Fibroblast of skin of right quadriceps (primary cell): ENCODE measurements at places on chromosomes 7 and 10.

DNA sequence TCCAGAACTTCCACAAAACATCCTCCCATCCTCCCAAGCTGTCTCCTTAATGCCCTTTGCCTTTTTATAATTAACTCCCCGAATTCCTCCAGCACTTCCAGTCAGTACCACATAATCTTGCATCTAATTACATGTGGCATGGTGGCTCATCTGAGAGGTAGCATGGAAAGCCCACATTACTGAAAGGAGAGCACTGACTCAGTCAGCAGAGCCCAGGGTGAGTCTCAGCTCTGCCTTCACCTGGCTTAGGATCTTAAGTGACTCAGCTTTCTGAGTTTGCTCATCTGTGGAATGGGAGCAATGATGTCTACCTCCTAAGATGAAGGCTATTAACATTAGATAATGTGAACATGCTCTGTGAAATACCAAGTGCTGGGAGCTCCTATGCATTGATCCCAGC, 433.9 kb downstream of the SORCS3 start:
- DNase-seq = peak; percentile 6

GRCh38 chr7:155543011-155543876, 3.1 kb downstream of the CNPY1 start:
- DNase-seq = peak; percentile 7

GRCh38 chr10:113322843-113323242, 230.0 kb upstream of the HABP2 start:
- no peak for DNase-seq

GRCh38 chr10:126598009-126598408, 72.5 kb downstream of the C10orf90 start:
- peak; percentile 38 for DNase-seq

- DNase-seq = no peak
These were observed 110.6 kb downstream of the PTPN20 start for GRCh38 chr10:47021850-47022249.

DNA sequence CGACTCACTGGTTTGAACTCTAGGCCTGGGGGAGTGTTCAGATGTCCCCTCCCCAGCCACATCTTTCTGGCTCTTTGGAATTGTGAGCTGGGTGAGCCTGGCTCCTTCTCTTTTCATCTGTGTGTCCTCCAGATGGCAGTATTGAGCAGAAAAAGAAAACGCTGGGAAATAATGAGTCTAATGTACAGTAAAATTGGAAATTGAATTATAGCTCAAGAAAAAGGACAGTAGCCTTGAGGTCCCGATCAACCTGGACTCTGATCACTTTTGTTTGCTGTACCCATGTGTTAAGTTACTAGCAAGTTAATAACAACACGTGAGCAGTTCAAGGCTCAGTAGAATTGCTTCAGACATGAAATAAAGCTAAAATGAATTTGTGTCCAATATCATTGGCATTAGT, 77.9 kb downstream of the SNX10 start:
- peak; percentile 55 for DNase-seq

DNA sequence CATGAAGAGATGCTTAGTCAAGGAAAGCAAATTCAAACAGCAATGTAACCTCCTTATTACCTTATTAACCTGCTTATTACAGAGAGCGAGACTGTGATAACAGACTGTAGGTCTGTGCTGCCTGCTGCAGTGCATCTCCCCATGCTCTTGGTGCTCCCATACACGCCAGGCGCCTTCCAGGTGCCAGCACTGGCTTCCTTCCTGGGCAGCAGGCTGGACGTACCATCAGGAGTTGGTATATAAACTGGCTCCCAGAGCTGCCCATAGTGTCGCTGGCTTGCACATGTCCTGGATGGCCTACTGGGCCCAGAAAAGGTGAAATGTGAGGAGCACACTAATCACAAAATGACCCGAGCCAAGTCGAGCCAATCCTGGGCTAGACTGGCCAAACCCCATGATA, 13.5 kb downstream of the ATP6V0E2 start:
- DNase-seq = no peak

DNA sequence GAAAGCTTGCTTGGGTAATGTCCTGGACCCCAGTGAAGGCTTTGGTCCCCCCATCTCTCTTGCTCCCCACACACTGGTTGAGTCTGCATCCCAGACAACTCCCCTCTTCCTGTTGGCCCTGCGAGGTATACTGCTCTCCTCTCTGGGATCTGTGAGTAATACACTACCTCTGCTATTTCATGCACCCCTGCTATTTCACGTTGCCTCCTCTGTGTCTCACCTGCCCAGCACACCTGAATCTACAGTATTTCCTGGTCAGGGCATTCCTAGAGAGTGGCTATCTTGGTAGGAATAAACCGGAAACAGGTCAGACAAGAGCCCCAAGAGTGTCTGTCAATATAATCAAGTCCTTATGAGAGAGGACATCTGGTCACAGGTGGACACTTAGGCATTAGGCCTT, 114.3 kb upstream of the ODAD2 start:
- no peak for DNase-seq

- peak; percentile 69 for DNase-seq
These were observed 123.6 kb downstream of the RNF32 start for GRCh38 chr7:156764016-156764669.

GRCh38 chr7:55533050-55533728, 39.1 kb downstream of the VOPP1 start:
- DNase-seq = peak; percentile 38

GRCh38 chr10:88256013-88256680, 327.0 kb downstream of the RNLS start:
- DNase-seq = no peak

- DNase-seq = peak; percentile 69
These were observed 372 bp upstream of the TMEM130 start for GRCh38 chr7:98870121-98870651.

GRCh38 chr10:61346796-61347413, 106.3 kb downstream of the TMEM26 start:
- peak; percentile 8 for DNase-seq

- peak; percentile 35 for DNase-seq
These were observed 57.1 kb downstream of the PLPP4 start for GRCh38 chr10:120514035-120514620.

DNA sequence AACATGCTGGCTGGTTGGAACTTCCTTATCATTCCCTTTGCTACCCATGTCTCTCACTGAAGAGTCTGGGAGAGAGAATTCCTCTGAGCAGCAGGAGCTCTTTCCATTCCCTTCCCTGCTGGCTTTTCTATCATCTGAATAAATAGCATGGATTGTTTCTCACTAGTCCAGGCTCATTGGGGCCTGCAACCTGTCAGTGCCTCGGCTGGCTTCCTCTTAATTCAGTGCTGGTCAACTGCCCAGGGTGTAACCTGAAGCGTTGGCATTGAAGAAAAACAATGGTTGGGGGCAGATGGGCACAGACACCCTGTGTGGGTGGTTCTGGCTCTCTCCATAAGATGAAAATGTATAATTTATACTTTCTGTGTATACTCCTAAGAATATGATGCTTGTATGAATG, 155.6 kb downstream of the ANLN start:
- DNase-seq = no peak

DNA sequence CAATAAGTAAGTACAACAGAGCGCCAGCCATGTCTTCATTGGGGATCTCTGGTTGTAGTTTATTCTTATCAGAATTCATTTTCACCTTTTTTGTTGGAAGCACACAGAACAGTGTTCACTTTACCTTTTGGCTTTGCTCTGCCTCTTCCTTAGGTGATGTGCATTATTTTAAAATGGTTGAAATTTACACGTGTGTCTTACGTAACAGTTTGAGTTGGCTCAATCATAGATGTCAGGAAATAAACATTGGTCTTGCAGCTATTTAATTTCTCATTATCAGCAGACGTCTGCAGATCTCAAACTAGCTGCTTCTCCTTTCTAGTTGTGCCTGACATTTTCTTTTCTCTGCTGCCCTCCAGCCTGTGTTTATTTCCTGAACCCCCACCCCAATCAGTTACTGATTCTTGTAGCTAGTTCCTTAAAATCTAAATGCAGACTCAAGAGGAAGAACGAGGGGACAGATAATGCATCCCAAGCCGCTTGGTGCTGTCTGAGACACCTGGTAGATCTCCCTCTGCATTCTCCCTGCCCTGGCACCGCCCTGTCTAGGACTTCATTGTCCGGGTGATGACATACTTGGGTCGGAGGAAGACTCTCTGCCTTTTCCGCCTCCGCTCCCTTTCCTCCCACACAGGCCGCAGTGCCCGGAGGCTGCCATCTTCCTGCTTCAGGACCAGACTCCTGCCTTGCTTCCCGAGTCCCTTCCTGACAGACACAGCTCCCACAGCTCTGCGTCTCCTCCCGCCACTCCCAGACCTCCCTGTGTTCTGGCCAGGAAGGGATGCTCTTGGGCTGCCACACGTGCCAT, 108.2 kb downstream of the ANKRD61 start:
- DNase-seq = no peak

- peak; percentile 72 for DNase-seq
These were observed 23.6 kb downstream of the ST8SIA6 start for GRCh38 chr10:17430647-17431355.

- DNase-seq = no peak
These were observed 35.1 kb downstream of the SORBS1 start for GRCh38 chr10:95526044-95526443.

DNA sequence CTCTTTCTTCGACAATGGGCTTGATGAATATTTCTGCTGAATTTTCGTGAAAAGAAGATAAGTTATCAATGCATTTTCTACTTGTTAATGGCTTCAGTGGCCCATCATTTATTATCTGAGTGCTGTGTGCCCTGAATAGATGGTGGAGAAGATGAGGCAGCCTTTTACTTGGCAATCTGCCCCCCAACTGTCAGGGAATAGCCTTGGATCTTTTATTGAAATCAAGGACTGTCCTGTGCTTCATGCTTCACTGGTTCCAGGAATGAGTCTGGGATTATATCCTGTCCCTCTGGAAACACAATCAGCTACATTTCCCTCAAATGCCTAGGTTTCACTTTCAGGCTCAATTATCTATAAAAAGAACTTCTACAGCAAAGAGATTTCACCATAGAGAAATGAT, 75.9 kb upstream of the NXPH1 start:
- no peak for DNase-seq

DNA sequence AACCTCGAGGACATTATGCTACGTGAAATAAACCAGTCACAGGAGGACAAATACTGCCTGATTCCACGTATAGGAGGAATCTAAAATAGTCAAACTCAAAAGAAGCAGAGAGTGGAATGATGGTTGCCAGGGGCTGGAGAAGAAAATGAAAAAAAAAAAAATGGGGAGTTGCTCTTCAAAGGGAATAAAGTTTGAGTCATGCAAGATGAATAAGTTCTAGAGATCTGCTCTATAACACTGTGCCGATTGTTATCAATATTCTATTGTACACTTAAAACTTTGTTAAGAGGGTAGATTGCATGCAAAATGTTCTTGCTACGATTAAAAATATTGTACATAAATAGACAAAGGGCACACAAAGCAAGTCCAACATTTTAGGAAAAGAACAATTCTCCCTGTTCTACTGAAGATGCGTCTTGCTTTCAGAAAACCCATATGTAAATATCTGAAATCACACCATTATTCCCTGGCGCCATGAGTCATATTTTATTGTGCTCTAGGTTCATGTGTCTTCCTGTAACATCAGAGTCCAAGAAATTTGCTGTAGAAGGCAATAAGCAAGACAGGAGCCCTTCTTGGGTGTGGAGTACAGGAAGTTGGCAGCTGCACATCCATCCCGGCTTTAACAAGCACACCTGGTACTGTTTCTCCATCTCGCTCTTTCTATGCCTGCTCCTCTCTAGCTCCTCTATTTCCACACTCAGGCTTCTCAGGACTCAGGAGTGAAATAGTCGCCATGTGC, 145.9 kb downstream of the GFRA1 start:
- DNase-seq = no peak

DNA sequence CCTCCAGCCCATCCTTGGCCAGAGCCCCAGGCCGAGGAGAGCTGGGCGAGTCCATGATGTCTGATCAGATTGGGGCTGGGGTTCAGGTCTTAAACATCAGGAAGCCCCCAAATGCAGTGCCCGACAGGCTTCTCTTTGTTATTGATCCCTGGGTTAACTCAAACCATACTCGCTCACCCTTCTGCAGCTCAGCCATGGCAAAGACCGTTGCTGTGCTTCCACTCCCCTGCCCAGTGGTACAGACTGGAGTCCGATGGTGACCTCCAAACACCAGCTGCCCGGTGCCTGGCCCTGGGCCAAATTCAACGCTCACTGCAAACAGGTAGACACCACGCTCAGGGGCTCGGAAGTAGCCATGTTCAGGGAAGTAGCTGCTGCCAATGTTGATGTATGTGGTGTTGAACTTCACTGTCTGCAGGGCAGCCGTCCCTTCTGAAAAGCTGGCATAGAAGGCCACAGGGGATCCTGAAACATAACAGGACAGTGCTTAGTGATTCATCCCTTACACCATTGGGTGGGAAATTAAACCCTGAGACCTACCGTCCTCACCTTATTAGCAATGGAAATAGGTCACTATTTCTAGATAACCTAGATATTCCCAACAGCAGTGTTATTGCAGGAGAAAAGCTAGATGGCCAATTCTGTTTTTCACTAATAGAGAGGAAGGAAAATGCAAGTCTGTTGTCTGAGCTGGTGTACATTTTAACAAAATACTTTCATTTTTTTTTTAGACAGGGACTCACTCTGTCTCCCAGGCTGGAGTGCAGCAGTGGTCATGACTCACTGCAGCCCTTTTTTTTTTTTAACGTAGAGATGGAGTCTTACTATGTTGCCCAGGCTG, 20.5 kb downstream of the MMRN2 start:
- DNase-seq = peak; percentile 32

GRCh38 chr7:105325216-105325904, 63.4 kb downstream of the SRPK2 start:
- DNase-seq = no peak

DNA sequence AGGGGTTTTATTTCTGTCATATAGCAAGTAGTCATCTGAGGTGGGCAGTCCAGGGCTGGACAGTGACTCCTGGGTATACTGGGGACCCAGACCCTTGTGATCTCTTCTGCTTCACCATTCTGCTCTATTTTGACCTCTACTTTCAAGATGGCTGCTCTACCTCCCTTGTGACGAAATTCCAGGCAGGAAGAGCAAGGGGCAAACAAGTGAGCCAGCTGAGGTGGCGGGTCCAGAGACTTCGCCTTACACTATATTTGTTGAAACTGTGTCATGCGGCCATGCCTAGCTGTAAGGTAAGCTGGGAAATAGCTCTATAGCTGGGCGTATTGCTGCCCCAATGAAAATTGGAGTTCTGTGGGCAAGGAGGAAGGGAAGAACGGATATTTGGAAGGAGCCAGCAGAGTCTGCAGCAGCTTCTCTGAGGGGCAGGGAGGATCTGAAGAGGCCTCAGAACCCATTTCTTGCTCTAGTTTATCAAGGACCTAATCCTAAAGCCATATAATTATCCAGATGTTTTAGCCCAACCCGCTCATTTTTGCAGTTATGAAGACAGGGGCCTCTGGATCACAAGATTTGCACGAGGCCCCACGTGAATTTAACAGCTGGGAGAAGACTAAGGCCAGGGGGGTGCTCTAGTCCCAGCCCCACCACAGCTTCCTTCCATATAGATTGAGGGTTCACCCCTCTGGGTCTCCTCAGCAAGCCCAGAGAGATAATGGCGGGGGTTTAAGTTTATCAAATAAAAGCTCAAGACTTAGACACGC, 7.7 kb upstream of the CPA1 start:
- DNase-seq = no peak

GRCh38 chr7:114979803-114980507, 58.1 kb downstream of the MDFIC start:
- no peak for DNase-seq
